ENCODE measurements at places on chromosomes 3 and 15. TPM values are rescaled to one million over a fixed set of nuclear protein-coding genes. Genes with fewer than 3 reads are reported as not detected.

DNA sequence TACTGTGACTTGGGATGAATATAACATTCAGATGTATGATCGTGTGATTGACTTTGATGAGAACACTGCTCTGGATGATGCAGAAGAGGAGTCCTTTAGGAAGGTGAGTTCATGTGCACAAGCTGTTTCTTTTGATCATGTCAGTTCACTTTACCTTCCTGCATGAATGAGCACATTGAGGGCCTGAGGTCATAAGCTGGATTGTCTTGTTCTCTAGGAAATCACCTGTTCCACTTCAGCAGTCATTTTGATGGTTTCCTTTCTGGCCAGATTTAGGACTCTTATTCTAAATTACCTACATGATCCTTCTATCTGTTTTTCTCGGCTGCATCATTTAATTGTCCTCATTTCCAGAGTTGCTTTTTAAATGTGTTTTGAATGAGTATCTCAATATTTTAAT lies 4.1 kb downstream of the RCN2 start:
- H3K27ac ChIP-seq, result no peak overlapping the region
- H3K4me1 ChIP-seq, result 0 out of 2 replicates have a peak, but pooled peaks cover 3% of the 10 kb centered on the region
- no peaks in the 10 kb centered on the region for H3K27me3 ChIP-seq
- DNase-seq, result no peak

DNA sequence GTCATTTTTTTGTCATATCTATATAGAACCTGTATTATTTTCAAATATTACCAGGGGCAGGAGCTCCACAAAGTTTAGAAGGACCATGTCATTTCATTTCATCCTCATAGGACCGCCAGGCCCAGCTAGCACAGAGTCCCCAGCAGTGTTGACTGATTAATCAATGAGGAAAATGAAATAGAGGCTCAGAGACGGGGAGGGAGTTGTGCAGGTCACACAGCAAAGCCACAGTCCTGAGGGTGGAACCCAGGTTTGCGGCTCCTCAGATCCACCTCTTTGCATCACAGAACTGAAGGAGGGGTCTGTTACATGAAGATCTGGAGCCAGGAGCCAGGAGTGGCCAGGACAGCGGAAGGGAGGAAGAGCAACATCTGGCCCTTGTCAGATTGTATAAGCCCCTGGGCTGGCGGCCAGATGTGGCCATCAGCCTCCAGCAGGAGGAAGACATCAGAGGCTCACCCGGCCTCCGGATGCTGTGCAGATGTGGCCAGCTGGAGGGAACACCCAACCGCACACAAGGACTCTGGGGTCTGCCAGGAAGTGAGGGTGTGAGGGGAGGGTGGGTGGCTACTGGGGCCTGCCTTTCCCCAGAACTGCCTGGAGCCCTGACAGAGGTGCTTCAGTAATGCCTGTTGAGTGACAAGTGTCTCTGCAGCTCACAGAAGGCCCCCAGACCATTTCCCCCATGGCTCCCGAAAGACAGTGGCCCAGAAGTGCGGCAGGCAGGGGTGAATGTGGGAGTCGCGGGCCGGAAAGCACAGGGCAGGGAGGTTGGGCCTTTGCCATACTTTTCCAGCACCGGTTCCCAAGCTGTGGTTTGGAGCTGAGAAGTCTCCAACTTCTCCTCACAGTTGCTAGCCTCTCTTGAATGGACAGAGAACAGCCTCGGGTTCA lies 21.3 kb downstream of the EFCC1 start:
- H3K36me3 ChIP-seq, result no peaks in the 10 kb centered on the region
- no peak overlapping the region for H3K4me3 ChIP-seq
- peak; percentile 37 for DNase-seq
- peaks cover 26% of the 10 kb centered on the region for H3K4me1 ChIP-seq
- peaks cover 31% of the 10 kb centered on the region for H3K27me3 ChIP-seq
- peak overlapping the region; percentile 53 for H3K27ac ChIP-seq

GRCh38 chr3:46896386-46896785 lies 18.9 kb downstream of the PTH1R start:
- H3K4me1 ChIP-seq, result no peaks in the 10 kb centered on the region
- no peak for DNase-seq
- H3K27ac ChIP-seq, result no peak overlapping the region
- peaks cover 22% of the 10 kb centered on the region for H3K27me3 ChIP-seq
- no peak overlapping the region for H3K4me3 ChIP-seq
- no peaks in the 10 kb centered on the region for H3K36me3 ChIP-seq

DNA sequence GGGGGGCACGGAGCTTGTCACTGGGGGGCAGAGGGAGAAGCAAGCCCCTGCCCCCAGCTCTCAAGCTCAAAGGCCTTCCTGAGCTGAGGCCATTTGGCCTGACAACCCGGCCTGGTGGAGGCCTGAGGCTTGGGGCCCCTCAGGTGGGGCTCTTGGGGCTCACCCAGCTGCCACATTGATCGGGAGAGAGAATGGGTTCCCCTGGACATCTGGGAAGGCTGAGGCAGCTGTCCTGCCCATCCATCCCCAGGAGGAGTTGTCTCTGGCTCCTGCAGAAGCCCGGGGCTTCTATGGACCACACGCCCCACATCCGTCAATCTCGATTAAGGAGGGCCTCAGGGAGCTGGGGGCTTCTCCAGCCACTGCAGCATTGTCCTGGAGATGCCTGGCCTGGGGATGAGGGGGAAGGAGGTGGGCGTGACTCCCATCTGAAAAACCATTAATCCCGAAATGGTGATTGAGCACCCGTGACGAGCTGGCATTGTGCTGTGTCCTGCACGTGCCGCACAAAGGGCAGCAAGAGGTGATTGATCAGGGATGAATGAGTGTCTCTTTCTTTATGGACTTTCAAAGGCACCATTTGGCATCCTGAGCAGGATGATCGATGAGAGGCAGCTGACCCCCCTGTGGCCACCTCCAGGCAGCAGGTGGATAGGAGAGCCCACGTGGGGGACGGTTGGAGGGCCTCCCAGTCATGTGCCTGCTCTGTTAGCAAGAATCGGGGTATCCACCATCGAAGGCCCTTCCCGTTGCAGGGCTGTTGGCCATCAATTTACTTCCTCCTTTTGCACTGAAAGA lies 17.2 kb upstream of the CRABP1 start:
- H3K4me3 ChIP-seq, result no peak overlapping the region
- H3K27me3 ChIP-seq, result peaks cover 20% of the 10 kb centered on the region

DNA sequence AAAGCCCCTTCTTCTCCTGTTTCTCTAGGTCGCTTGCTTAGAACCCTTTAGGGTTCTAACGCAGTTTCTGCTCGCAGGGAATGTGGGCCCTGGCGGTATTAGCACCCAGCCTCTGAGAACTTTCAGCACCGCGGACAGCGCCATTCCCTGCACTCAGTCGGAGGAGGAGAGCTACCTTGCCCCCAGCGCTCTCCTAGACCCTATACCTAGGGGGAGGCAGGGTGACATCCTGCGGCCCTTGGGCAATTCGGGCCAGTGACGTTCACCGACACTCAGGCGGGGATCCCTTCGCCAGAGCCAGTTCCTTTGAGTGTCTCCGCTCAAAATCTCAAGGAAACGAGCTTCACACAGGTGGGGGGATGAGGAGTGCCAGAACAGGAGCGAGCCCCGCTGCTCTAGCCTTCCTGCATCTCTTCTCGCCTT lies 1.3 kb downstream of the SLC7A14 start:
- H3K27ac ChIP-seq, result no peak overlapping the region
- H3K4me1 ChIP-seq, result no peaks in the 10 kb centered on the region
- no peaks in the 10 kb centered on the region for H3K36me3 ChIP-seq
- peaks cover 35% of the 10 kb centered on the region for H3K27me3 ChIP-seq

- H3K27ac ChIP-seq, result no peak overlapping the region
- no peaks in the 10 kb centered on the region for H3K27me3 ChIP-seq
- no peak overlapping the region for H3K4me3 ChIP-seq
- H3K36me3 ChIP-seq, result no peaks in the 10 kb centered on the region
Observed at GRCh38 chr3:154105218-154105975, 15.8 kb upstream of the ARHGEF26 start.

DNA sequence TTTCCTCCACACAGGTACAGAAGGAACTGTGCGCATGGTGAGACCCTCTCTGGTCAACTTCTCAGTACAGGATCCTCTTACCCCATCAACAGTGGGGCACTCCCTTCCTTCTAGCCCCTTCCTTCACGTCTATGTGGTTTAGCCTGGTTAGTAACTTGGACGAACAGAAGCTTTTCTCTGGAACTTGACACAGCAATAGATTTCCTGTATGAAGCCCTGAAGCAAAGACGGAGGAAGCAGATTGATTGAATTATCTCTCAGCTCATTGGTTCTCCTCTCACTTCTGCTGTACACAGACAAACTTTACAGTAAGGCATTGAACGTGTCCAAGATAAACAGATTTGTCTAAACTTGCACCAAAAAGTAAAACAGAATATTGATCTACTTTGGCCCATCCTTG lies at the start of gene CD200R1:
CD200R1 (minus strand) TSS at position 210 of the 400 bp plus-strand sequence. CDS start 246 bp downstream, outside the sequence.
- no peak for DNase-seq
- H3K27me3 ChIP-seq, result peaks cover 6% of the 10 kb centered on the region
- H3K4me1 ChIP-seq, result peaks cover under 1% of the 10 kb centered on the region
- no peak within 1 kb of the TSS for H3K4me3 ChIP-seq

DNA sequence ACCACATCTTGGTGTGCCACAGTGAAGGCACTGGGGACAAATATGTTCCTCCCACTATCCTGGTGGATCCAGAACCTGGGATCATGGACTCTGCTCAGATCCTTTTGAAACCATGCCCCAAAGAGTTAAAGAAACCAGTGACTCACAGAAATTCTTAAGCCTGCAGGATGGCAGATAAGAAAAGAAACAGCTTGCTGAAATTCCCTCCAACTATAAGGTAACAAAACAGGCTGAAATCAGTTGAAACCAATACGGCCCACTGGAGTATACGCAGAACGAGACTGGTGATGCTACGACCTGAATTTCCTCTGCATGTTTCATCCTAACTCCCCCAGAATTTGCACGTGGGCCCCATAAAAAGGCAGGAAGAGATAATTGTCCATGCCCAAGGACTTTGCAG lies 209.6 kb downstream of the TJP1 start:
- peak overlapping the region; percentile 19 for H3K27ac ChIP-seq

The AMIGO3 gene
- total RNA-seq, result not detected

DNA sequence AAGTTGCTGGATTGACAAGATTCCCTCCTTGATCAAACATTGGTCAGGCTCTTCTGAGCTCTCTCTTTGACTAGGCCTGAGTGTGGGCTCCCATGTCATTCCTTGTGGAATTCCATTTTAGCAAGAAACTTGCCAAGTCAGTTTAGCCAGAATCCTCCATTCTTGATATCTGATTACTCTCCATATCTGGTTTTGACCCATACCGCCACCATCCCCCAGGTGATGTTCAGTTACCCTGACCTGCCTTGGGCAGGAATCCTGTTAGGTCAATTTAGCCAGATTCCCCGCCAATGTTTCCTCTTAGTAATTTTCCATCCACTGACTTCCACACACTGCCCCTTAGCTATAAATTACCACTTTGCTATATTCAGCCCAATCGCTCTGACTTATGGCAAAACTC lies 1.0 kb upstream of the PCCB start:
- H3K27me3 ChIP-seq, result no peaks in the 10 kb centered on the region
- H3K4me1 ChIP-seq, result peaks cover 4% of the 10 kb centered on the region
- DNase-seq, result no peak
- no peaks in the 10 kb centered on the region for H3K36me3 ChIP-seq

The PLA2G4E gene
- not detected for total RNA-seq

DNA sequence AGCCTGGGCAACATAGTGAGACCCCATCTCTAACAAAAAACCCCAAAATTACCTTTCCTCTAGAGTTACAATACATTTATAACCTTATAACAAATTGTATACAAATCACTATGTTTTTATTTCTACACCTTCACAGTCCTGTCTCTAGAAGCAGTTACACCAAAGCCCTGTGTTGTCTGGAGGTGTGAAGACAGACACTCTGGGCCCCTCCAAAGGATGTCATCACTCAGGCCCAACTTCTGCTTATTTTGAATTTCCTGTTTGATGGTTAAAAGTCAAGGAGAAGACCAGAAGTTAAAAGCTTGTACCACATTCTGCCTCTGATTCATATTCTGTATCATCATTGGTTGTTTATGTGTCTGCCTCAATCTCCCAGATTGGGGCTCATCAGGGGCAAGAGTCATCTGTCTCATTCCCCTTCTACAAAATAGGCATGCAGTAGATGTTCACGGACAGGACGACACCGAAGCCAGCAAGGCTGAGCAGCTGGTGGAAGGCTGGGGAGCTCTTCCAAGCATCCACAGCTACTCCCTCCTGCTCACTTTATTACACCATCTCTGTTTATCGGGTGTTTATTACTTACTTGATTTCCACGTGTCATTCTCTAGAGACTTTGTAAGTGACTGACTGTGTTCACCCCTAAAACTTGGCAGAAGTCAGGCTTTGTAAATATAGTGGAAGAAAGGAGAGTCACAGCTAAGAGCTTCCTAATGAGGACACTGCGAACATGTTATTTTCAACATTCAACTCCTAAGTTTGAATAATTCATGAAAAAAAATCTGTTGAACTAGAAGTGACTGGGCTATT lies 136.8 kb upstream of the ANKRD28 start:
- H3K36me3 ChIP-seq, result no peaks in the 10 kb centered on the region
- peaks cover 9% of the 10 kb centered on the region for H3K4me1 ChIP-seq
- DNase-seq, result peak; percentile 37
- no peak overlapping the region for H3K4me3 ChIP-seq
- peak overlapping the region; percentile 9 for H3K27ac ChIP-seq

DNA sequence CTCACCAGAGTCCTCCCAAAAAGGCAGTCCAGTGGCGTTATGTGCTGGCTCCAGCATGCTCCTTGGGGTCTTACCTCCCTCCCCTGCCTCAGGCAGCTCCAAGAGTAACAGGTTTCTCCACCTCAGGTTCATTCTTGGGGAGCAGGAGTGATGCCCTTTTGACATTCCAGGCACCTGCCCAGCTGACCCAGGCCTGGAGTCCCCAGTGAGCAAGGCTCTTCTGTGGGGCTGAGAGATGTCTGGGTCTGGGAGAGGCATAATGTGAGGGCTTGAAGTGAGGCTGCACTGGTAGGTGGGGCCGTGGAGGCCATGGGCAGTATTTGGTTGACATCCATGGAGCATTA lies 15.3 kb downstream of the PXYLP1 start:
- H3K4me3 ChIP-seq, result no peak overlapping the region
- H3K4me1 ChIP-seq, result peaks cover 5% of the 10 kb centered on the region
- H3K27ac ChIP-seq, result no peak overlapping the region
- DNase-seq, result no peak
- H3K27me3 ChIP-seq, result no peaks in the 10 kb centered on the region
- no peaks in the 10 kb centered on the region for H3K36me3 ChIP-seq

- no peak overlapping the region for H3K27ac ChIP-seq
- no peaks in the 10 kb centered on the region for H3K4me1 ChIP-seq
- no peak overlapping the region for H3K4me3 ChIP-seq
Observed at GRCh38 chr3:155053756-155054155, 26.4 kb upstream of the MME start.

The SLC22A13 gene
- total RNA-seq, result under 0.01 TPM

The OCA2 gene
- under 0.01 TPM for total RNA-seq

GRCh38 chr15:85973584-85974347 lies 105.9 kb upstream of the AGBL1 start:
- no peaks in the 10 kb centered on the region for H3K27me3 ChIP-seq
